Activated CD8-positive, alpha-beta memory T cell treated with anti-CD3 and anti-CD28 coated beads for 48 hours (primary cell): ENCODE measurements at places on chromosomes 3 and 15.
A peak's percentile ranks its signal among the peaks of the same experiment; 100 is the strongest.

DNA sequence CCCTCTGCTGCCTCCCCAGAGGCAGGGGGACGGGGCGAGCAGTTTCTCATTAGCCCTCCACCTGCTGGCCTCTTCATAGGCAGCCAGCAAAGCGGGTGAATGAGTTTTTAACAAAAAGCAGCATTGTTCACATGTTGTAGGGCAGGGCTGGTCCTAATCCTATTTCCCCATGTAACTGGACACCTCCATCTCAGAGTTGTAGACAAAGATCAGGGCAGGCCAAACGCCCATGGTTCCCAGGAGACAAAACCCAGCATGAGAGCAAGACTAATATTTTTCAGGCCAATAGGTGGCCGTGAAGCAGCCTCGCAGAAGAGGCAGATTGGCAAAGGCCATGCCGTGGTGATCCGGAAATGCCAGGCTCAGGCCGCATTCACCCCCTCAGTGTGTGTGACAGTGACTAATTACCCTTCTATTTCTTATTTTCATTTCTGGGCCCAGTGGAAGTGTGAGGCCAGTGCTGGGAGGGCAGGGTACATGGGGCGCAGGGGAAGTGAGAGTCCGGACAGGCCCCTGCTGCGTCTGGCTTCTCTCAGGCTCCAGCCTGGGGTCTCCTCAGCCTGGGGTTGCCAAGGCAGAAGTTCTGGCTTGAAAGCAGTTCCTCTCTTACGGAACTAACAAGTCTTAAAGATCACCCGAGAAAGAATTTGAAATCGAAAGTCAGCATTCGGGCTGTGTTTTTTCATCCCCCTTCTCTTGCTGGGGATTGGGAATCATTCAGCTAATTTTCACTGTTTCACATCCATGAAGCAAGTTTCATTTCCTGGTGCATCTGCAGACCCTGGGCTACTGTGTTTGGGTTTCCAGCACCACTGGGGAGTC lies 64.8 kb downstream of the BOC start:
- no peak for DNase-seq

GRCh38 chr15:101088788-101089578 lies 162.9 kb downstream of the CHSY1 start:
- peak; percentile 66 for DNase-seq

GRCh38 chr15:74831813-74832495 lies 5.5 kb downstream of the CPLX3 start:
- no peak for DNase-seq

DNA sequence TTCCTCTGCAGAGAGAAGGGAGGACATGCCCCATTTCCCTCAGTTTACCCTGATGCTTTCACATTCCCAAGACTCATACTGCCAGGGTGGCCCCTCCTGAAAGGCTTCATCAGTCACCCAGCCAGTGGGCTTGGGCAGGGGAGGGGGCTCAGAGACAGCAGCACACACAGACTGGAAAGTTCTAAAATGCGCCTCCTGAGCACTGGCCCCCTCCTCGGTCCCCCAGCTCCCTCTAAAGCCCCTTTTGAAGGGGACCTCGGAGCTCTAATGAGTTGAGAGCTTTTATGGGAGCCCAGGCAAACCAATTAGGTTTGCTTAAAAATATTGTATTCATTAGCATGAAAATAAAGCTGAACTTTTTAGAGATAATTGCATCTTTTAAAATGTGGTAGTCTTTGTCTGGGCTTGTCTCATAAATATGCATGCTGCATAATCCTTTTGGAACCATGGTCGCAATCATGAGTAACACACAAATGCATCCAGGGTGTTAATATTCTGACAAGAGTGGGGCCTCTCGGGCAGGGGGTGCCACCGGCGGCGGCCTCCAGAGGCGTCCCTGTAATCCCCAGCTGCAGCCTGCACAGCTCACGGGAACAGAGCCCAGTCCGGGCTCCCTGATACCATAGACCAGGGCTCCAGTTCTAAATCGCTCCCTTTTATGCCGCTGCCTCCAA lies 78.5 kb downstream of the RPLP1 start:
- DNase-seq: no peak

GRCh38 chr3:132553826-132554225 lies 43.2 kb upstream of the ACKR4 start:
- no peak for DNase-seq

- no peak for DNase-seq
These were observed 96.5 kb downstream of the FSIP1 start for GRCh38 chr15:39685999-39686613.

GRCh38 chr3:57423335-57423734 lies 120.8 kb downstream of the DNAH12 start:
- DNase-seq: no peak

DNA sequence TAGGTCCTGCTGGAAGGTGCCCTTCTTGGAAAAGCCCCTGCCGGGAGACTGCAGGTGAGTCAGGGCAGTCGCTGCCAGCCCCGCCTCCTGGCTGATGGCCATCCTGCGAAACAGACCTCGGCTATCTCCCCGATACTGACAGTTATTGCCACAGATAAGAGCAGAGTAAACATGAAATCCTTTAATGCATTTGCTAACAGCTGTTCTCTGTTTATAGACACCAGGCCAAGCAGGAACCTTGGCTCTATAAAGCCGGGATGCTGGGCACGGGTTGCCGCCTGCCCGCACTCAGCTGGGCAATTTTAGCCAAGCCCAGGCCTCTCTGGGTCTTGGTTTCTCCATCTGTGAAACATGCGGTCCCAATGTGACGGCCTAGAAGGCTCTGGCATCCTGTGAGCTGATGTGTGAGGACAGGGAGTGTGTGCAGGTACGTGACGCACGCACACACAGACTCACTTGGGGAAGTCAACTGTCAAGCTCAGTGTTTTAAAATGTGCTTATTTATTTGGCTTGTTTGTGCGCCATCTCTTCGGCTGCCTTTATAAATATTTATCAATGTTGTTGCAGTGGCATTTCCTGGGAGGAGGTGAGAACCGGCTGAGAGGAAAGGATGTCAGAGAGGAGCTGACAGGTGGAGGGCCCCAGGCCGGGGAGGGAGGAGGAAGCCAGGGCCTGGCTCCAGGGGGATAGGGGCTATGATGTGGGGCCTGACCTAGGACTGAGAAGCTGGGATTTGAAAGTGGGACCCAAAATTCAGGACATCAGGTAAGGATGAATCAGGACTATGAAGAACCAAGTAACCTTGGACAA lies 50.8 kb upstream of the PRR23E start:
- DNase-seq: no peak

GRCh38 chr15:73900095-73900712 lies 26.1 kb upstream of the LOXL1 start:
- no peak for DNase-seq

DNA sequence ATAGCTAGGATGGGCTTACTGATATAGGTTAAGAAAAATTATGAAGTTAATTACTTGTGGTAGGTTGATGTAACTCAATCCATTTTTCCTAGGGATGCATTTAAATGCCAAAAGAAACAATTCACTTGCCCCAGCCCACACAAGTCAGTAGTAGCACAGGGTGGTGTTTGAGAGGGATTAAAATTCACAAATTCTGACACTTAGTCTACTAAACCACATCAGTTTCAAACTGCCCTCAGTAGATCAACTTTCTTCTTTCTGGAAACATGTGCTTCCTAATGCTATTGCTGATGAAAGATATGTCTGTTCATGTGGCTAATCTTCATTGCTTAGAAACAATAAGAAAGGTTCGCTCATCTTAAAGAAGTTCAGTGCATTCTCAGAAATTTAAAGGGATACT lies 160.6 kb downstream of the EPHA3 start:
- no peak for DNase-seq

DNA sequence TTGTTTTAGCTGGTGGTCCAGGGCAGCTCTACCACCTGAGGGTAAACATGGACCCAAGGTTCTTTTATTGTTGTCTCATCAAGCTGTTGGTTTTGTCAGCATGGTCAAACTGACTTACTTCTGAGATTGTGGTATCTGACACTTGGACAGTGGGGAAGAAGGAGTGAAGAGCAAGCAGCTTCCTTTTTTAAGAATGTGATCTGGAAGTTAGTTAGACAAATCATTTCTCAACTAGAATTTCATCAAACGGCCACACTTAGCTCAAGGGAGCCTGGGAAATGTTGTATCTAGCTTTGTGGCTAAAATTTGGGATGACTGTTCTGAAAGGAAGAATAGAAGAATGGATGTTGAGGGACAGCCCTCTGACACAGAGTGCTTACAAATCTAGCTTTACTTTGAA lies 215.2 kb downstream of the ZNF621 start:
- DNase-seq: no peak

DNA sequence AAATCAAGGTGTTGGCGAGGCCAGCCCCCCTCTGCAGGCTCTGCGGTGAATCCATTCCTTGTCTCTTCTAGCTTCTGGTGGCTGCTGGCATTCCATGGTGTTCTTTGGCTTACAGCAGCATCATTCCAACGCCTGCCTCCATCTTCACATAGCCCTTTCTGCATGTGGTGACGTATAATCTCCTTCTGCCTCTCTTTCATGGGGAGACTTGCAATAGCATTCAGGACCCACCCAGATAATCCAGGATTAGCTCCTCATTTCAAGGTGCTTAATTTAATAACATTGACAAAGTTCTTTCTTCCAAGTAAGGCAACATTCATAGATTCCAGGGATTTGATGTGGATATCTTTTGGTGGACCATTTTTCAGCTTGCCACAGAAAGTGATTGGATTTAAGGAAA lies 35.8 kb downstream of the ISG20 start:
- DNase-seq: no peak

- DNase-seq: no peak
These were observed 47.5 kb downstream of the DNASE1L3 start for GRCh38 chr3:58163234-58163633.

DNA sequence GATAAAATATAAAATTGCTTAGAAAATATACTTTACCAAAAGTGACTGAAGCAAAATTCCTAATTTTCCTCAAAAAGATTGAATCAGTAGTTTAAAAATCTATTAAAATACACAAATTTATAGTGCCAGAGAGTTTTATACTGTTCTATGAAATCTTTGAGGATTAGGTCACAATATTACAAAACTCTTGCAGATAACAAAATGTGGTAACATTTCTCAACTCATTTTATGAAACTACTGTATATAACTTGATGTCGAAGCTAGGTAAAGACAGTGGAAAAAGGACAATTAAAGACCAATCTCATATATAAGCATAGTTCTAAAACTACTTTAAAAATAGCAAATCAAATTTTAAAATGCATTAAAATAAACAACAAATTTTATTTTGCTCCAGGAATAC lies 15.9 kb downstream of the VEPH1 start:
- DNase-seq: no peak

DNA sequence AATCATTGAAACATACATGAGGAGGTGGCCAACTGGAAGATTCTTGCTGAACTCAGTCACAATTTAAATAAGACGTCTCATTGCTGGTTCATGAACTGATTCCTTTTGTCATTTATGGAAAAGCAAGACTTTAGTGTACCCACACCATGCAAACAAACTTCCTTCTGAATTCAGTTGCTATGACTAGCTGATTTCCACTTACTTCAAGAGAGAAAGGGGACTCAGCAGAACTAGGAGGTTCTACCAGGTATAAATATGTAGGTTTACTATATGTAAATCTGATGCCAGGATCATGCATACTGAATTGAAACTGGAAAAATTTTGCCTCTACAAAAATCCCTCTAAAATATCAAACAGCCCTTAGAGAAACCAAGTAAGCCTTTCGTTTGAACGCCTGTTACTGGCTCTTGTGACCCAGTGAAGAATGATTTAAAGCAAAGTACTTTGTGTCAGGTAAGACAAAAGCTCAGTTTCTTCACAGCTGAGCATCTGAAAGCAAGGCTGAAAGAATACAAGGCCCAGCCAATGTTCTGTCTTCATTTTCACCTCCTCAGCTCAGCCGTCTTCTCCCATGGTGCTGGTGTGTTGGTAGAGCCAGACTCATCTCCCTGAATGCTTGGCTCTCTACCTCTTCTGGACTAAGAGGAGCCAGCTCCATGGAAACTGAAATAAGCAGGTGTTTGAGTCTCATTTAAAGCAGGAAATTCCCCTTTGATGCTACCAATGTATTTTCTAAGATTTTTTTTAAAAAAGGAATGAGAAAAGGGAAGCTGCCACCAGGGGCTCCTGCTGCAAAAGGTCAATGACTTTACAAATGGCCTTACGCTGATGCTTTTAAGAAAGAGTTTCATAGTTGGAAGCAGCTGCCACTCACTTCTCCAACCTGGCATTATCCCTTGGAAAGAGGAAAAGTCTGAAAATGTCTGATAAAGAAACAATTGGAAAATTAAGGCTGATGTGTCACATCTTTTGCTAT lies 301.6 kb downstream of the EFHB start:
- no peak for DNase-seq

GRCh38 chr3:194322678-194323211 lies 28.4 kb downstream of the CPN2 start:
- DNase-seq: no peak

DNA sequence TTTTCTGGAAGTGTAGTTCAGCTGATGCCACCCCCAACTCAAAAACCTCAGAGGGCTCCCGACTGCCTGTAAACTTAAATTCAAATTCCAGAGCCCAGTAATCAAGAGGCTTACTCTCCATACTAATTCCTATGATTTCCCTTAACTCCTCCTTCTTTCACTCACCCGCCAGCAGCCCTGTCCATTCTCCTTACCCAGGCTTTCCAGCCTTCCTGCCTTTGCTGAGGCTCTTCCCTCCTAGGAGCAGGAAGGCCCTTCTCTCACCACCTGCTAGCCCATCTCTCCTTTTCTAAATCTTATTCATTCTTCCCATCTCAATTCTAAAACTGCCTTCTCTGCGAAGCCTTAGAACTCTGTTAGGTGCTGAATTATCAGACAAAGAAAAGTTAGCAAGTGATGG lies 30.4 kb downstream of the RORA start:
- no peak for DNase-seq

GRCh38 chr3:74693251-74693650 lies 78.8 kb upstream of the CNTN3 start:
- no peak for DNase-seq

DNA sequence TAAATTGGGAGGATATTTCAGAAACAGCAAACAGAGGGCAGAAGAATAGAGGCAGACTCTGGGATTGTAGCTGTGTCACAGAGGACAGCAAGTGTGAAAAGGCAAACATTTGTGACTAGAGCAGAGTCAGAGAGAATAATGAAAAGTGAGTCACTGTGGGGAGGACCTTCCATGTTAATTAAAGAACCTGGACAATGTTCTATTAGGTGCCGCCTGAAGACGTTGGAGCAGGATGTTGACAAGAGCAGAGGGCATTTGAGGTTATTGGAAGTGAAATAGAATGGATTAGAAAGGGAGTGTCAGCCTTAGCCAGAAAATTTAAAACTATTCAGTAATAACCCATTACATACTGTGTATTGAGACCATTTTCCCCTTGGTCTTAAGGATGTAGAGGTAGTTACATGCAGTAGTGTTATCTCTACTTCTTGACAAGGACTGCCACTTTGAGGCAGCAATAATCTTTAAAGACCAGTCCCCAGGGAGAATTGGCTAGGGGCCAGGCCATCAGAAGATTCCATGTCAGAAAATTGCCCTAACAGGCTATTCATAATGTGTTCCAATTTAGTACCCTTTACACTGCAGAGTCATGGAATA lies 5.8 kb downstream of the ACKR2 start:
- DNase-seq: no peak

DNA sequence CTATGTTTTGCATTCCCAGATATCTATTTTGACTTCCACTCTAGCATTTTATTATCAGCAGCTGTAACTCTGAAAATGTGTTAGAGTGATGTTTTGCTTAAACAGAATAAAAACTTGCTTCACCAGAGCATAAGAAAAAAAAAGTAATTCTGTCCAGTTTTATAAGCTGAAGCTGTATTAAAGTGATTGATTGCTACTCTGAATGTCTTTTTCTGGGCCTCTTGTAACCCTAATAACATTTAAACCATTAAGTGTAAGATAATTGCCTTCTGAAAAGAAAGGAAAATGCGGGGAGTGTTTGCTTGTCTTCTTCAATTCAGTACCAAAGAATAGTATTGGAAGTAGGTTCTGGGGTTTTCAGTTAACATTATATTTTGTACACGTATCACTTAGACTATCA lies 57.9 kb upstream of the UBE2E1 start:
- DNase-seq: no peak
